ENCODE measurements at places on chromosomes 13 and 19.

DNA sequence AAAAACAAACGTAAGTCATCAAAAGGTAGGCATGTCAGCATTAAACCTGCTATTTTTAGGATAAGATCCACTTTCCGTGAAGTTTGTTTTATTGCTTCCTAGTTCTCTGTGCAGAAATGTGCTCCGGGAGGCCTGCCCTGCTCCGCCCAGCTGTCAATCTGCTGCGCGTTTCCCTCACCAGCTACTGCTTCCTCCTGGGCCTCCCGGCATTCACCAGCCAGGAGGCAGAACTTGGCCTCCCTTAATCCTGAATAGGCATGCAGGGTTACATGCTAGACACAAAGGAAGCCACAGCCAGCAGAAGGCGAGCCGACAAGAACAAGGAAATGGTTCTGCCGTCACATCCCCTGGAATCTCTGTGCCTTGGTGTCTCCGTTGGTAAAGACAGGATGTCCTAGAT is 386.2 kb downstream of the IRS2 start:
- DNase-seq = no peak

DNA sequence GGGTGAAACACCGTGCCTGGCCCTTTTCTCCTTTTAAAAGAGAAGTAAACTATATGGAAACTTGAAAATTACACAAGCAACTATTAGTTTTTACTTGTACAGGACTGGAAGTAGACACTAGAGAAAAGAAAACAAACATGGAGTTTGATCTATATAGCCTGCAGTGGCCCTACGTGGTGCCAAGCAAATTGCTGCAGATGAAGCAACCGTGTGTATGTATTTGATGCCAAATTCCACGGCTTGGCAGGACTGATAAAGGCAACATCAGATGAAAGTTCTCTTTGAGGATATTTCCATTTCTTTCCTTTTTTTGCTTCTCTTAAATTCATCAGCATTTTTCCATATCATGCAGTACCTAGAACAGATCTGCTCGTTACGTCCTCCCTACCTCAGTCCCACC is 49.8 kb downstream of the ATP8A2 start:
- DNase-seq = no peak

- no peak for DNase-seq
Observed at GRCh38 chr19:34577531-34578101, 96.1 kb downstream of the WTIP start.

DNA sequence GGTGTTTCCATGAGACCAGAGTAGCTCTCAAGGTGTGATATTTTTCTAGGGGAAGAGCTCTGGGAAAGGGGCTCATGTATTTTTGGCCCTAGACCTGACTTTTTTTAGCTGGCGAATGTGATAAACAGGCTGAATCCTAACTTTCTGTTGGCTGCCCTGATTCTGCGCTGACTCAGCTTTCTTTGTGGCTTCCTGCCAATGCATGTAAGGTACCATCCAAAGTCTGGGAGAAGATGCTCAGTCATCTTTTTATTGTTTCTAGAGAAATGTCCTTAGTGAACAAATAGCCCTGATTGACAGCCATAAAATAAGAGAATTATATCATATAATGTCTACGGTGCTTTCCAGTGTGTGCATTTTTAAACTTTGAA is 113.6 kb upstream of the MBNL2 start:
- DNase-seq = no peak

DNA sequence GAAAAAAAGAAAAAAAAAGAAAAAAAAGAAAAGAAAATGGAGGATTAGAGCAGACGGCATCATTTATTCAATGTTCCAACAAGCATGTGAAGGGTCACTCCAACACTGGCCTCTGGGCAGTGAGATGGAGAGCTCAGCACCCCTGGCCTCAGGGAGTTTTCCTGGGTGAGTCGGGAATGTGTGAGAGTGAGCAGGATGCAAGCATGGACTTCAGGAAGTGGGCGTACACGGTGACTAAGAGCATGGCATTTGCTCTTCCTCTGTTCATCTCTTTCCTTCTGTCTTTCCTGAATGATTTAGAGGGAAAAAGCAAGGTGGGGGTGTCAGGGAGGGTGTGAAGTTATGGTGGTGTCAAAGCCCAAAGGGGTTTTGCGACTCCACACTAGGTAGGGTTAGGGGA is 682 bp upstream of the CABP5 start:
- no peak for DNase-seq

DNA sequence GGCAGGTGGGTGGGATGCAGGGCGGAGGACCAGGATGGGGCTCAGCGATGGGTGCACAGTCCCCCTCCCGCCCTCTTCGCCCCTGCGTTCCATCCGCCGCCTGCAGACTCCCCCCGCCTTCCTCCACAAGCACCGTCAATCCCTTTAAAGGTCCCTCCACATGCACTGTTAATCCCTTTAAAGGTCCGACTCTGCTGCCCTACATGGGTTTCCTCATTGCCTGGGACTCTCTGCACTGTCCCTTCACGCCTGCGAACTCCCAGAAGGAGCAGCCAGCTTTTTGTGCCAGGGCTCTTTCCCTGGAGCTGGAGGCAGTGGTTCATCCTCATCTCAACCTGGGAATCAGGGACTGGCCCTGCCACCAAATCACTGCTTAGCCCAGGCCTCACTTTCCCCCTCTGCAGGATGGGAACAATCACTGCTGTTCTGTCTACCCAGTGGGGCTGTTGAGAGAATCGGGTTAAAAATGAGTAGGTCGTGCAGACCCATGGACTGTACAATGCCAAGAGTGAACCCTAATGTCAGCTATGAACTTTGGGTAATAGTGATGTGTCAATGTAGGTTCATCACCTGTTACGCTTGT is 20.4 kb downstream of the ZNF574 start:
- no peak for DNase-seq

DNA sequence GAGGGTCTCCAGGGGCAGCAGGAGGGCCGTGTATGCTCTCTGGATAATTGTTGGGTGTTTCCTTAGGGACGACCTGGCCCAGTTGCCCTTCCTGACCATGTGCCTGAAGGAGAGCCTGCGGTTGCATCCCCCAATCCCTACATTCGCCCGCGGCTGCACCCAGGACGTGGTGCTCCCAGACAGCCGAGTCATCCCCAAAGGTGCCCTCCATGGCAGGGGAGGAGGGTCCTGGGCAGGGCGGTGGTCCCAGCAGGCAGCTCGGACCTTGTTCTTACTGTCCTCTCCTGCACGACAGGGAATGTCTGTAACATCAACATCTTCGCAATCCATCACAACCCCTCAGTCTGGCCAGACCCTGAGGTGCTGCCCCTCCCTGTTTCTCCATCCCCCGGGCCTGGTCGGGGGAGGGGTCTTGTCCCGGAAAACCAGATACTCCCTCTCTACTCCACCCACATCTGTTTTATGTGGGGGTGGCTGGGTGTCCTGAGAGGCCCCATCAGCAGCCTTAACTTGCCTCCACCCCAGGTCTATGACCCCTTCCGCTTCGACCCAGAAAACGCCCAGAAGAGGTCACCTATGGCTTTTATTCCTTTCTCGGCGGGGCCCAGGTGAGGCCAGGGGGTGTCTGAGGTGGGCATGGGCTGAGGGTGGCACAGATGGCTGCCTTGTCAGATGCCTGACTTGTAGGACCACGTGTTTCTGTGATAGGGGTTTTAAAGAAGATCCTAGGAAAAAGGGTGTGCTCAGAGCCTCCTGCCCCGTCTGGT is 12.3 kb upstream of the CYP4F3 start:
- DNase-seq = no peak

DNA sequence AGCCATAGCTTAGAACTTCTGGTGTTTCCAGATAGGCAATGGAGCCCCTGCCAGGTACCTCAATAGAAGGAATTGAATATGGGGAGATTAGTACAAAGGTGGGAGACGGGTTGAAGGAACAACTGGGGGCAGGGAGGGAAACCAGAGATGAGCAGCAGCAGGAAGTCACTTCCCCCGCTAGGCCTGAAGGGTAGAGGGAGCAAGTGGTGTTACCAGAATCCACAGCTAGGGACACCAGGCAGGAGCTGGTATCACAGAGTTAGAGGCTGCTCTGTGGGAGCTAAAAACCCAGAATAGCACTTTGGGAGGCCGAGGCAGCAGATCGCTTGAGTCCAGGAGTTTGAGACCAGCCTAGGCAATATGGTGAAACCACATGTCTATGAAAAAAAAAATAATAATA is 15.3 kb upstream of the HNRNPUL1 start:
- no peak for DNase-seq

DNA sequence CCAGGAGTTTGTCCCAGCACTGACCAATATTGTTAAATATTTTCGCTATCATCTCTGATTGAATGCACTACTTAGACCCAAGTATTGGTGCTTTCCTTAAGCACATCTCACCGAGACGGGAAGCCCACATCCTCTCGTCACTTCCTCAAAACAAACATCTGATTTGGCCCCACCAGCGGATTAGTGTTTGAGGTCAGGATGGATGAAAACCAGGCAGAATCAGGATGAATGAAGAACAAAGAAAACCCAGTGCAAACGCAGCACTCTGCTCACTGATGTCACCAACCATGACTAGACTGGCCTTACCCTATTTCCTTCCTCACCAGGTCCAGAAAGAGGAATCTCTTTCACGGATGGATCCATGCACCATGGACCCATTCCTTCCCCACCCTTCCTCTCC is 6.0 kb downstream of the PLAUR start:
- no peak for DNase-seq

GRCh38 chr13:23185542-23185941 is 4.8 kb downstream of the SGCG start:
- no peak for DNase-seq

Data from muscle of back (tissue), 13 donors.